Erythroblast (primary cell): ENCODE measurements at places on chromosomes 12 and 14.

DNA sequence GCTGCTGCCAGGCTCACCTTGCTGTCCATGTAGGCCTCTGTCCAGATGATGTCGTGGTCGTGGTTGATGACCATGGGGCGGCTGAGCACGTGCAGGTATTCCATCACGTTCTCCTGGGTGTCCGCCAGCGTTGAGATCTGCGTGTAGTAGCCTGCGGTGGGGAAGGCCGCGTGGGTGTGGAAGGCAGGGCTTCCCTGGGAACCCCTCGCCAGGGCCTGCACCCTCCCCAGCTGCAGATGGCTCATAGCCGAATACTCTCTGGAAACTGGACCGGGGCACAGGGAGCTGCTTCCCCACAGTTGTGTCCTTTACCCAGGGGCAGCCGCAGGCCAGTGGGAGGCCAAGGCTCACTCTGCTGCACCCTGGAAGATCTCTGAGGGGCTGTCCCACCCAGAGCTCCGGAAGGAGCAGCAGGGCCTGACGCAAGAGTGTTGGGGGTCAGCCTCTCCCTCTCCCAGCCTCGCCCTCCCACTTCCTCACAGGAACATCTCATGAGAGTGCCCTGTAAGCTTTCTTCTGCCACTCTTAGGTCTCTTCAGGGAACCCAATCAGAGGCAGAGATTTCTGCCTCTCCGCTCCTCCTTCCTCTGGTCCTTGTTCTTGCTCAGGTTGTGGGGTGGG, 35.5 kb downstream of the CACNA2D4 start:
- no peak for DNase-seq

- DNase-seq: peak; percentile 7
These were observed 59.3 kb downstream of the DNAI7 start for GRCh38 chr12:25135531-25136154.

- DNase-seq: no peak
These were observed 169.1 kb upstream of the TBX3 start for GRCh38 chr12:114852976-114853529.

GRCh38 chr14:56273951-56274350, 155.7 kb downstream of the PELI2 start:
- no peak for DNase-seq

- no peak for DNase-seq
These were observed 568.7 kb downstream of the MED13L start for GRCh38 chr12:115708801-115709200.

DNA sequence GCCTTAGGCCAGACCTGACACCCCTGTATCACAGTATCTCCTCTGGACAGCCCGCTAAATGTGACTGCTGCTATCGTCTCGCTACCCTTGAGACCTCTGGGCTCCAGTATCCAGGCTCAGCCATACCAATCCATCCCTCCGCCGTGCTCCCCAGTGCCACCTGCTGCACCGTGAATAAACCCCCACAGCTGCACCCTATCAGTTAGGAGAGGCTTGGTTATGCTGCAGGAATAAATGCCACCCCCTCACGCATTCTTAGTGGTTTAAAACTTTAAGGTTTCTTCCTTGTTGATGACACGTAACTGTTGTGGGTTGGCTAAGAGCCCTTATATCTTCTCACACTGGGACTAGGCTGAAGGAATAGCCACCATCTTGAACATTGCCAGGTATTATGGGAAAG, 12.1 kb downstream of the CCDC63 start:
- no peak for DNase-seq

GRCh38 chr14:101066826-101067510, 163.4 kb upstream of the RTL1 start:
- no peak for DNase-seq

DNA sequence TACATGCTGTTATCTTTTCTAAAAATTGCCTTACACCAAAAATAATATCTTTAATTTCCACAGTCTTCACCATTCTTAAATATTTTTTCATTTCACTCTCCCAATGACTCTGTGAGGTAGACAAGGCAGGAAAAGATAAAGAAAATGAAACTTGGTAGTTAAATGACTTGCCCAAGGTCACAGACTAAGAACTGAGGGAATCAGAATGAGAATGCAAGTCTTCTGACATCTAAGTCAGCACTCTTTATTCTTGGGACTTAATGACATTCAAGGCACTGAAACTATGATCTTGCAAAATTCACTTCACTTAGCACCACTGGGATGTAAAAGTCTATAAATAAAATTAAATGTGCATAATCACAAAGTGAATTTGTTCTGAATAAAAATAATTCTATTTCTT, 104.5 kb downstream of the SLC2A13 start:
- no peak for DNase-seq

DNA sequence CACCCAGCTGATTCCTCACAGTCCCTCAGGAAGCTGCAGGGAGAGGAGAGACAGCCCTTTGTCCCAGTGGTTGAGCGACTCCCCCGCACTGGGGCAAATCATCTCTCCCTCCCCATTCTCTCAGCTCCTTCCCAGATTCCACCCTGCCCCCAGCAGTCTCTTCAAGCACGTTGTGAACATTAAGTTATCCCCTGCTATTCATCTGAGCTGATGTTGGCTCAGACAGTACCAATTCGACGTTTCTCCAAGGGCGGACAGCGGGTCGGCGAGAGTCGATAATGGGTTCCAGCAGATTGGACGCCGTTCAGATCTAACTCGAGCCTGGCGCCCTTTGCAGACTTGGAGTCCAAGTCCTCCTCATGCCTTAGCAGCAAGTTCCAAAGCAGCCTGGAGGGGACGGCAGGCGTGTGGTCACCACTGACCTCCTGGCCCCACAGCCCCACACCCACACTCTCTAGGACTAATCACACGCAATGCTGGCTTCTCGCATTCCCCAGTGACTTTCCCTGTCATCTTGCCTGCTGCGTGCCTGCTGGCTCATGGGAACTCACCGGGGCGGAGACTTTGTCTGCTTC, 245.9 kb downstream of the CHST11 start:
- DNase-seq: no peak

DNA sequence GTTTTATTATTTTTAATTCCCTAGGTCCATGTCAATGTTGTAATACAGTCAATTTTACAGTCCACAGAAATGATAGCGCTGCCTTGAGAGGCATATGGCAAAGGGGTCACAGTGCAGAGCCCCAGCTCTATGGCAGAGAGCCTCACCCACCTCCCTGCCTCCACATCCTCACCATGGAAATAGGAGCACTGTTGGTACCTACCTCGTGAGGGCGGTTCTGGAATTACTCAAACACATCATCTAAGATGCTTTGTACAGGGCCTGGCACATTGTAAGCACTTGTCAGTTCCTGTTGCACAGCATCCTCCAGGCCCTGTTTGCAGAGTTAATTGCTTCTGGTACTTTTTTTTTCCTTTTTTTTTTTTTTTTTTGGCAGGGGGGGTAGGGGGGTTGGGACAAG, 4.1 kb upstream of the AKAP5 start:
- no peak for DNase-seq

GRCh38 chr12:51065530-51065929, 17.4 kb downstream of the LETMD1 start:
- no peak for DNase-seq

GRCh38 chr12:114864837-114865551, 181.0 kb upstream of the TBX3 start:
- no peak for DNase-seq

- DNase-seq: no peak
These were observed 39.2 kb downstream of the SAMD4A start for GRCh38 chr14:54606178-54606577.
